Forelimb muscle (tissue), 1 donor: ENCODE measurements at places on chromosomes 5 and 9.

- DNase-seq = no peak
Observed at GRCh38 chr5:140324617-140325241, 21.7 kb downstream of the HBEGF start.

DNA sequence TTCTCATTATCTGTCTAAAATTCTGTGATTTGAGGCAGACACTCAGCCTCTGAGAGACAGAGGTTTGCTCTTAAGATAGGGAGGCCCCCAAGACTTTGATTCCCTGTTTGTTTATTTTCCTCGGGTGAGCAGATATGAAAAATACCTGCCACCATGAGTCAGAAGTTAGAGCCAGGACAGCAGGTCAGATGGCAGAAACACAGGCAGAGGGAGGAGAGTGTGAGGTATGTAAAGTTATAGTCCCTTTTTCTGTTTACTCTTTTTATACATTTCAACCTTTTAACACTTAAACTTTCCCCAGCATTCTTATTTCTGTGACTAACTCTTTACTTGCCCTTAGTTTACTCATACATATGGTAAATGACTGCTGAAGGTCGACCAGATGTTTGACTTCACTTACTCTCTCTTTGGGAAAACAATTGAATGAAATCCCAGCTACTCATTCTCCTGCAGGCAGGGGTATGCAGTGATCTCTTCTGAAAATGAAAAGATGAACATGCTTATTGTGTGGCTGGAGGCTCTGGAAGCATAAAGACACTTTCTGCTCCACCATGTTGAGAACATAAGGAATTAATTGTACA is 383.8 kb downstream of the NTRK2 start:
- DNase-seq = no peak

DNA sequence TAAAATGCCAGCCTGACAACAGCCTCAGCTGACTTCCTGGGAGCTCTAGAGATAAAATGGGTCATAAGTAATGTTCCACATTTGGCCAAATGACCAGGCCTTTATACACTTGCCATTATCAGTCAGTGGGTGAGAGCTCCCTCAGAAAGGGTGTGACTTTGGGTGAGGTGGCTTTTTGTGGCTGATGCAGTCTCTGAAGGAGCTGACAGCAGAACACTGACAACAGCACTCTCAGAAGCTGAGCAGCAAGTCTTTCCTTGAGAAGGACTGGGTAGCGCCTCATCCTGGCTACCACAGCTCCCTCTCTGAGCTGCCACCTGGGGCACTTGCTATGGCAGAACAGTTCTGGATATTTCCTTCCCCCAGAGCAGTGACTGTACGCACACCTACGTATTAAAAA is 22.0 kb upstream of the GNAQ start:
- no peak for DNase-seq

DNA sequence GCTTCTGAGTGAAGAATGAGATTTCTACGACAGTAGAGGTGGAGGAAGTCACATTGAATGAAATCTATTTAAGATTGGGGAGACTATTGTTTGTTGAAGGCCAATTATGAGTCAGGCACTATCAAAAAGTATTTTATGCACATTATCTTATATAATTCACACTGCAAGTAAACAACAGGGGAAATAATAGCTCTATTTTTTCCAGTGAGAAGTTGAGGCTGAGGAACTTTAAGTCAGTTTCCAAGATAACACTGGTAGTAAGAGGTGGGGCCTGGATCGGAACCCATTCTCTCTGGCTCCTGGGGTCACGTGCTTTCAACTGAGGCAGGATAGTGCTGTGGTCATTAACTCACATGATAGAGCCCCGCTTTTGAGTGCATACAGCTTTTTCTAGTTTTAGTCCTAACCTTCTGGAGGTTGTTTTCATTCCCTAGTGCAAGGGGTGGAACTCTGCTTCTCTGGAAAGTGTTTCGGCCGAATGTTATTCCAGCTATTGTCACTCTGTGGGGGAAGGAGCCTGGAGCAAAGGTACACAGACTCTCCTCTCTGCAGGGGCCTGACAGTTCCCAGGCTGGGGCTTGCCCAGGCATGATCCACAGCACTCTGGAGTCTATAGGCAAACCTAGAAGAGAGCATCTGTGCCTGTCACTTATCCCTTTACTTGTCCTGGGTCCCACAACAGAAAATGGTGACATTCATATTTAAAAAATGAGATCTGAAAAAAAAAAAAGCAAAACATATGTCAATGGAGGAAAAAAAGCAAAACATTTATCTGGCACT is 352.4 kb upstream of the ACTBL2 start:
- DNase-seq = no peak

DNA sequence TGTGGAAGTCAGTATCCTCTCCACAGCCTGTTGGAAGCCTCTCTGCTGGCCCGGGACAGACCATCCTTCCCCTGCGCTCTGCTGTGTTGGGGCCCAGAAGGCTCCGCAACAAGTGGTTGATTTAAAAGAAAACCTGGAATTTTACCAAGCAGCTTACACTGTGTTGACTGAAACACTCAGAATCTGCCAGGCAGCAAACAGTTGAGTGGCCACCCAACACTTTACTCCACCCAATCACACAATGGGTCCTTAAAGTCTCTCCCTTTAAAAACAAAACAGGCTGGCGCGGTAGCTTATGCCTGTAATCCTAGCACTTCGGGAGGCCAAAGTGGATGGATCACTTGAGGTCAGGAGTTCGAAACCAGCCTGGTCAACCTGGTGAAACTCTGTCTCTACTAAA is 28.0 kb upstream of the DMRT3 start:
- no peak for DNase-seq

- DNase-seq = no peak
Observed at GRCh38 chr9:121498487-121499176, 1.0 kb downstream of the GGTA1 start.

DNA sequence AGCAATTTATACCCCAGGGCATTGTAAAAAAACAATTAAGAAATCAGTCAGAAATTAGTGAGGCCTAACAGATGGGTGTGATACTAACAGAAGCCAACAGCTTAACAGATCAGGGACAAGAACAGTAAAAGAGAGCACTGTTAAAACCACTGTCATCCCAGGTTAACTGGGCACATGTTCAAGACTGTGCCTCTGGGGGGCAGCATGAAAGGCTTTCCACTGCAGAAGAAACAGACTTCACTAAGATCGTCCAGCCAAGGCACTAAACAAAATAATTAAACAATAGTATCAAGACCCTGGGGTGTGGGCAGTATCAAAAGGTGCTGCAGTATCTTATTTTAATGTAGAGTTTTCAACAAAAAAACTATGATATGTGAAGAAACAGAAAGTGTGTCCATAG is 43.5 kb downstream of the FBN2 start:
- no peak for DNase-seq

DNA sequence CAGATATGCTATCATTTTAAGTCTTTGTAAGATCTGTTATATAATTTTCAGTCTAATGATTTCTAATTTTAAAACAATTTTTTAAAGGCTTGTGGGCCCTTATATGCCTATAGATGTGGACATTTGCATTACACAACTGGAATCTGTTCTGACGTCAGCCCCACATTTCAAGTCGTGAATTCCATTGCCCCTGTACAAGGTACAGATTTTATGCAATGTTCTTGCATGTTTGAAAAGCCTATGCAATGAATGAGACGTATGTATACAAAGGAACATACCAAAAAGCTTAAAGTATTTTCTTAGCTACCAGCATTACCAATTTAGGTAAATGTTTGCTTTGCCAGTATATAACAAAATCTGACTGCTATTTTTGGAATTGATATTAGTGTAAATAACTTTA is 77.2 kb downstream of the ITGA1 start:
- no peak for DNase-seq

- DNase-seq = no peak
Observed at GRCh38 chr5:34831303-34831702, 7.7 kb upstream of the TTC23L start.

GRCh38 chr5:1820926-1821325 is 19.7 kb downstream of the NDUFS6 start:
- DNase-seq = no peak

GRCh38 chr5:169862391-169862811 is 117.9 kb downstream of the INSYN2B start:
- no peak for DNase-seq

DNA sequence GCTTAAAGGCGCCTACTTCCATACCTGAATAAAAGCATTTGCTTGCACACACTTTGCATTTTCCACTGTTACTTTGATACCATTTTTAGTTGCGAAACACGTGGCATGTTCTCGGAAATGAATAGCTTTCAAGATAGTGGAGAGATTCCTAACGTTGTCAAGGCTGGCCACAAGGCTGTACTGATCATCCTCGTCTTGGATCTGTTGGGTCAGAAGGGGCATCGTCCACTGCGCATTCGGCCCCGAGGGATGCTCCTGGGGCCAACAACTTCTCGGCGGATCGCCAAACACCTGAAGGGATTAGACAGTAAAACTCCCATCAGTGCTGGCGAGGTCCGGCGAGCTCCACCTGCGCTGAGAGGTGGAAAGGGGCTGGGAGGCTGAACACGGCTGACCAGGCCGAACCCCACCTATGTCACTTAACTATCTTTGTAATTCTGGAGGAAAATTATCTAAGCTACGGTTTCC is 599 bp downstream of the RAD1 start:
- DNase-seq = no peak

DNA sequence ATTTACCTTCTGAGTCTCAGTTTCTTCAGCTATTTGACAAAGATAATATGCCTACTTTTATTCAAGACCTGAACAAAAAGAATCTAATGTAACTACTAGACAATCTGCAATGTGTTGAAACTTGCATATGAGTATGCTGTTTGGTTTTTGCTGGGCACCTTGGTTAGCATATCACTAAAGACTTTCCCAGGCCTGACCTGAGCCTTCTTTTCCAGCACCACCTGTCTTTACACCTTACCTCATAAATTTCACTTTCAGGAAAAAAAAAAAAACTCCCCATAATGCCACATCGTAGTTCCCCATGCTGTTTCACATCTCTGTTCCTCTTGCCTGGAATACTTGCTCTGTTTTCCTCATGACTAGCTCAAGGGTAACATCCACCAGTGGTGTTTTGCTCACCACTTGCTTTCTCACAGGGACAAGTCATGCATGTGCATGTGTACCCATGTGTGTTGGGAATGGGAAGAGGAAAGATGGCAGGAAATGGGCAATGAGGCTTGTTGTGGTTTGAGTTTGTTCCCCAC is 45.6 kb upstream of the TLE4 start:
- DNase-seq = no peak

GRCh38 chr5:149014571-149015031 is 48.3 kb downstream of the SH3TC2 start:
- DNase-seq = no peak

DNA sequence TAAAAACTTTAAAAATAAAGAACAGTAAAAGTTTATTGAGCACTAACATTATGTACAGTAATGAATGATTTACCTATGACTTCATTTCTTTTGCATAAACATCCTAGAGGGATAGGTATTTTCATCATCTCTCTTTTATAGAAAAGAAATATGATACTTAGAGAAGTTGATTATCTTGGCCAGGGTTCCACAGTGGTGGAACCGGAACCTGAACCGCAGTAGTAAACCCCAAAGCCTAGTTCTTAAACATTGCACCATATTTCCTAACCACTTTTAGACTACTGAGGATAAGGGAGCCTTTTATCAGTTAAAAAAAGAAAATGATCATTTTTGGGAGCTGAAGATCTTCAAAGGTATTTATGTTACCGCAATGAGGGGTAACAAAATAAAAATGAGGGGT is 205.7 kb upstream of the SGCD start:
- DNase-seq = no peak

- DNase-seq = peak; percentile 52
Observed at GRCh38 chr5:57221049-57221568, 47.2 kb downstream of the GPBP1 start.

DNA sequence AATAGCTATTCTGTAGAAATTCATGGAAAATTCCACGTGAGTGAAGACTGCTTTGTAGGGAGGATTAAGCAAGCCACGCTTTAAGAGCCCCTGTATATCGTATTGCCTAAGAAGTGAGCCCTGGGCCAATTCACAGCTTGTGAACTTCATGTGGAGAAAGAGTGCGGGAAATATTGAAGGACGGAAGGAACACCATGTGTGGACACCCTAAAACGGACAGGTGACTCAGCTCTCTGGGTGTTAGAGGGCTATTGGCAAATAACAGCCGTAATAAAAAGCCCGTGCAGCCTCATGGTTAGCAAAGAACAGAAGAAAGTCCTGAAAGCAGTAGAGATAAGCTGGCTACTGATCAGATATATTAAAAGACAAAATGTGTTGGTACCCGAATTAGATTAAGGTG is 26.4 kb downstream of the ZNF366 start:
- DNase-seq = no peak

- no peak for DNase-seq
Observed at GRCh38 chr5:54062958-54063357, 247.4 kb downstream of the ARL15 start.

- DNase-seq = no peak
Observed at GRCh38 chr9:27118916-27119315, 9.9 kb downstream of the TEK start.

DNA sequence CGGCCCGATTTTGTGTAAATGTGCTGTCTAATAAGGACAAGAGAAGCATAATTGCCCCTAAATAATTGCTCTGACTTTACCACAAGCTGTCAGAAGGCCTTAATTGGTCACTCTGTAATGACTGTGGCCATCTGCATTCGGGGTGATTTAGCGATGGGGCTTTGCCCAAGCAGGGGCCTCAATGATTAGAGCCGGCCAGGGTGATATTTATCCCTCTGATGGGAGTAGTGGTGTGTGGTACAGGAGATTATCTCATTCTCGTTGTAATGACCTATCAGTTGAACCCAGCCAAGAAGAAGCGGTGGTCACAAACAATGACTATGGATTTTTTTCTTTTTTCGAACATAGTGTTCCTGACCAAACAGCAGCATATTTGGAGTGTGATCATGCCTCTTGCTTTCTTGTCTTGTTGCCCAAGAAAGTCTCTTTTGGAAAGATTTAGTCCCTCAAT is 72.0 kb upstream of the SAP30L start:
- DNase-seq = no peak

DNA sequence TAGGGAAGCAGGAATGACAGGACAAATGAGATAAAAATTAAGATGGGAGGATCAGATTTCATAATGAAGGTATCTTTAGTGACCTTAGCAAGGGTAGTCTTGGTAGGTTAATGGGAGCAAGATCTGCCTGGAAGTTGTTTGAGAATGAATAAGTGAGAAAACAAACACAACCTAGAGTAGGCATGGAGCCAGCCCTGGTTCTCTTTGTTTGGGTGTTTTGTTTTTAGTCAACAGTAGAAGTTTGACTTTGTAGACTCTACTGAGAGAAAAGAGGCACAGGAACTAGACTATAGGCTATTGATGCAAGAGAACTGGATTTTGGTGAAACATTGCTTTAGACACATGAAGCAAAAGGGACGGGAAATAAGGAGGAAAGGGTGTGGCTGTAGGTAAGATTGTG is 40.3 kb downstream of the KCNN2 start:
- DNase-seq = no peak

DNA sequence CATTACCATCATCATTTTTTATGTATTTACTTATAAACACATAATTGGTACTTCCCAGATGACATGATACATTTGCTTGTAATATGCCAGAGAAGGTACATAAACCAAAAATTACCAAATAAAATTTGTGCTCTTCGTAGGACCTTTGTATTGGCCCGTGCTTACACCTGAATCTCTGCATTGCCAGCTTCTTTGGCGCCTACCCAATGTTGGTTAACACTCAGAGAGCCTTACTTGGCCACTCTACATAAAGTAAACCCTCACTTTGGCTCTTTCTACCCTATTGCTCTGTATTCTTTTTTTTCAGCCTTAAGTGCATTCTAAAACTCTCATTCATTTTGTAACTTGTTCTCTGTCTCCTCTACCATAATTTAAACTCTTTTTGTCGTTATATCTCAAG is 148.1 kb upstream of the ZNF608 start:
- DNase-seq = no peak

- no peak for DNase-seq
Observed at GRCh38 chr5:156147944-156148285, 179.0 kb upstream of the SGCD start.
